ENCODE measurements at places on chromosomes 1 and 21.

DNA sequence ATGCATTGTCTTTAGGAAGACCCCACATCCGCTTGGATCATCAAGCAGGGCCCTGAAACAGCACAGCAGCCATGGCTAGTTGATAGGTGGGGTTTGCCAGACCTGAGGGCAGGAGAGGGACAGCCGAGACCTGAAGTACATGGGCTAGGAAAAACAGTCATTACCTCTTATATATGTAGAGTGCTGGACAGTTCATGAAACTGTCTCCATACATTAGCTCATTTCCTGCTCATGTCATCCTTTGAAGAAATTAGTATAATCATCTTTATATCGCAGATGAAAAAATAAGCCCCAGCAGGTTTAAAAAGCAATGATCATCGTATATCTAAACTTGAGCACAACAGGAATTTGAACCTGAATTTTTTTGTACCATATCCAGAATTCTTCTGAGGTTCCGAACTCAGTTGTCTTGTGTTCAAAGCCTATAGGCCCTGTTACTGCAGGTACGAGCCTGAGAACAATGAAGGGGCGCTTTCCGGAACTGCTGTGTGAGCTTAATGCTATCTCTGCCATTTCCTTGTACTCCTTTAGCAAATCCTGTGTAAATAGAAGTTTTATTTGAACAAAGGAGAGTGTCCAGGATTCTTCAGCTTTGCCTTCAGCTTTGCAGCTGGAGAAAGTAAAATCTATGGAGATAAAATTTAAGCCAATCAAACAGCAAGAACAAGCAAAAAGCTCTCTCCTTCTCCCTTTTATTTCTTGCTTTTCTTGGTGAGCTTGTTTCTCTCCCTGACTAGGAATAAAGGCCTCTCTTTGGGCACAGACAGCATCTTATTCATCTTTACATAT is 32.4 kb upstream of the DUSP10 start:
- no peak for DNase-seq

GRCh38 chr1:40594187-40594531 is 62.7 kb downstream of the ZNF684 start:
- DNase-seq: no peak

DNA sequence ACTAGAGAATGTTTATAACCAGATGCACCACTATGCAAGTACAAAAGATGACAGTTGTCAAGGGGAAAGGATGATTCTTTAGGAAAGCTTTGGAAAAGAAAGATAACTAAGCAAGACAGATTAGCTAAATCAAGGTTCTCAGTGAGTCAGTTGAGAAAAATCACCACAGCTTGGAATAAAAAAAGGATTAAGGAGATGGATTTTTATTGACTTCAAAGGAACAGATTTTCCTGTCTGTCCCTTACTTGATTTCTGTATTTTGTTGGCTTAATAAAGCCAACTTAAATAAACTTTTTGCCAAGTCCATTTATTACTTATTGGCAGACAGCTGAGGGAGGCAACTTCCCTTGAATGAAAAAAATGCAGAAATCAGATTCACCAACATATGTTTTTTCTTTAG is 93.9 kb downstream of the NR5A2 start:
- no peak for DNase-seq

DNA sequence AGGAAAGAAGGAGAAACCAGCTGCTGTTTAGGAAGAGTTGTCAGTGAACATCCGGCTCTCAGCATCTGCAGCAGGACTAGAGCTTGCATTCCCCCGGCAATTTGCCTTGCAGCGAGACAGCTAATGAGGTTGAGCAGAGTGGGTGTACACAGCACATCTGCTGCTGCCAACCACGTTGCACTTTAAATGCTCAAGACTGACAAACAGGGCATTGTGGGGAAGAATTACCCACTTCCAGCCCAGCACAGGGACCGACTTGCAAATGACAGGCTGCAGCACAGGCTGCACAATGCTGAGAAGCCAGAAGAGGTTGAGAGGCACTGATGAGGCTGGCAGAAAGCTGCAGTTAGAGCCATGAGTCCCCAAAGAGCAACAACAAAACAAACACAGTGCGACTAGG is 47.5 kb upstream of the PLA2G2C start:
- DNase-seq: no peak

- peak; percentile 37 for DNase-seq
These were observed at the start of gene CROCC for GRCh38 chr1:16921391-16922185. CROCC (plus strand) TSS chr1:16921931; CDS start chr1:16922019, 88 bp downstream.

DNA sequence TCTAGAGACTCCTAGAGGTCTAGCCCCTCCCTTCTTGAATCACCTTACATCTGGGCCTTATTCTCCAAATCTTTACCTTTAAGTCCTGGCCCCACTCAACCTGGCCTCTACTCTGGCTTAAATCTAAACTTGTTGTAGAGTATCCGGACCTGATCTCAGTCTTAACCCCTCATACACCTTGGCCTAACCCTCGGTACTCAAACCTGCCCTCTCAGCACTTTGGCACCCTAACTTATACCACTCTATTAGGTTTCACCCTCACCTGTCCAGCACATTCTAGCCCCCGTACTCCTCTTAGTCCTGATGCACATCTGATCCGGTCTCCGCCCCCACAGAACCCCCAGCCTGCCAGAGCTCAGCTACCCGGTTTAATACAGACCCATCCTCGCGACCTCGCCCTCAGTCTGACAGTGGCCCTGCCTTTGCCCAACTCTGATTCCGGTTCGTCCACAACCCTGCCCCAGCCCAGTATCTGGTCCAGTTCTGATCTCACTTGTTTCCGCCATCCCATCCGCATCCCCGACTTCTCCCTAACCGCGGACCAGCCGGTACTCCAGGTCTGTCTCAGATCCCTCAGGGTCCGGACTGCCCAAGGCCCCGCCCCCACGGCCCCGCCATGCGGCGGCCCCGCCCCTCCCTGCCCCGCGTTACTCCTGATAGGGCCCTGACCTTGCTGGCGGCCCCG is 1.5 kb downstream of the TRIM62 start:
- DNase-seq: peak; percentile 78

- DNase-seq: no peak
These were observed 271.5 kb upstream of the TMEM51 start for GRCh38 chr1:14881775-14882672.

- DNase-seq: no peak
These were observed 18.2 kb downstream of the CTH start for GRCh38 chr1:70429219-70429618.

DNA sequence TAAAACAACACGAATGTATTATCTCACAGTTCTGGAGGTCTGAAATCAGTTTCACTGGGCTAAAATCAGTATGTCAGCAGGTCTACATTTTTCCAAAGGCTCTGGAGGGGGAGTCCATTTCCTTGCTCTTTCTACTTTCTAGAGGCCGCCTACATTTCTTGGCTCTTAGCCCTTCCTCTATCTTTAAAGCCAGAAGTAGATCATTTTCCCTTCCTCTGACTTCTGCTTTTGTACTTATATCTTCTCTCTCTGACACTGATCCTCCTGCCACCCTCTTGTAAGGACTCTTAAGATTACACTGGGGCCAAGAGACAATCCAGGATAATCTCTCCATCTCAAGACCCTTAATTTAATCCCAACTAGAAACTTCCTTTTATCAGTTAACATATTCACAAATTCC is 41.4 kb downstream of the MSH4 start:
- no peak for DNase-seq

- no peak for DNase-seq
These were observed 24.6 kb upstream of the RAP1GAP start for GRCh38 chr1:21693732-21694131.

- DNase-seq: no peak
These were observed 54.7 kb upstream of the CLDN14 start for GRCh38 chr21:36534656-36535055.
